ENCODE measurements at places on chromosomes 1 and 21.

DNA sequence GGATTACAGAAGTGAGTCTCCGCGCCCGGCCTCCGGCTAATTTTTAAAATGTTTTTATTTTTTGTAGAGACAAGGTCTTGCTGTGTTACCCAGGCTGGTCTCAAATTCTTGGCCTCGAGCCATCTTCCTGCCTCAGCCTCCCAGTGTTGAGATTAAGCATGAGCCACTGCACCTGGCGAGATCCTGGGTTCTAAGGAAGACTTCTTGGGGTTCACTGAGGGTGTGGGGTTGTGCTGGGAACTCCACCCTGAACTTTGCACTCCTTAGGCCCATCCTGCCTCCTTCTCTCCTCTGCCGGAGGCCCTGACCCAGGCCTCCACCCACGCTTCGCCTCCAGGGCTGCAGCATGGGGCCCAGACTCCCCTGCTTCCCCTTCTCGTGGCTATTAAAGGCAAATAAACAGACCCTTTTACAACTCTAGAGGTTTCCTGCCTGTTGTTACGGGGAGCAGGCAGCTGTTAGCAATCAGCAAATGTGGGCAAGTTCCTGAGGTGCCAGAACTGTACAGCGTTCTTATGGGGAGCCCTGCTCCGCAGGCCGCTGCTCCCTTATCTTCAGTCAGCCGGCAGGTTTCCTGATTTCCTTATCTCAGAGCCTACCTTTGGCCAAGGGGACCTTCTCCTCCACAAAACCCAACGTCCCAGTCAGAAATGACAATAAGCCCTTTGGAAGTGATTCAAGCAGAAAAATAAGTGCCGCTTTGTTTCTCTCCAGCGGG, 41.0 kb upstream of the LIN9 start:
- no peak for DNase-seq

DNA sequence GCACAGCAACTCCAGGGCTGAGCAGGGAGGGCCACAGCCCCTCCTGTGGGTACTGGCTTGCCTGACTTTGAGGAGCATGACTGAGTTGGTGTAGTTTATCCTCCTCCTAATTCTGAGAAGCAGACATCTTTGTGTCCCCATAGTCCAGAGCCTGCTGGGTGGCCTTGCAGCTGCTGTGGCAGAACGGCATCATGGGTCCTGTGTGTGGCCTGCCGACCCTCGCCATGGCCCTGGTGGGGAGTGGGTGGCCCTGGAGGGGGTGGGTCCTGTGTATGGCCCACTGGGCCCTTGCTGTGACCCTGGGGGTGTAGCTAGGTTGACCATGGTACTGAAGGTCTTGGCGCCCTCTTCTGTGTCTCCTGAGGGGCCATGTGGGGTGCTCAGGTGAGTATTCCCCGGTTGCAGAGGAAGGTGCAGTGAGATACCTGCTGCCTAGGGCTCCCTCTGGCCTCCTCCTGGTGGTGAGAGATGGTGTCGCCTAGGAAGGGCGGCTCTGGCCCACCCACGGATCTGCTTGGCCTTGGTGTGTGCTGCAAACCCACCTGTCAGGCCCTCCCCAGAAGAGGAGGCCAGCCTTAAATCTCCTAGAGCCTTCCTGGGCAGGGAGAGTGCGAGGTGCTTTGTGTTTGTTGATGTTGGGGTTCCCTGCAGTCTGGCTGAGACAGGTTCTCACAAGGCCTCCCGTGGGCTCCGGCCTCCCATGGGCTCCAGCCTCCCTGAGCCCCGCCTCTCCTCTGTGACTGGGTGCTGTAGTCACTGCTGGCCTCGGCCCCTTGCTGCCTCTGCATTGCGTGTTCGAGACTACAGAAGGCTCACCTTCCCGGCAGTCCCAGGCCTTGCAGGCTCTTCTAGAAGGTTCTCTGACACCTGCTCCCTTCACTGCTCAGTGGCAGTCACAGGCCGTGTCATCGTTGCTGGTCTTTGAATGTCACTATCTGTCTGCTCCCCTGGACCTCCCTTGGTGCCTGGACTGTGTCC, 7.8 kb downstream of the SNAP47 start:
- DNase-seq, result no peak

GRCh38 chr1:94398356-94398755, 19.8 kb upstream of the ABCD3 start:
- DNase-seq, result peak; percentile 32

- DNase-seq, result no peak
These were observed 5.9 kb upstream of the RBBP5 start for GRCh38 chr1:205127646-205128045.

DNA sequence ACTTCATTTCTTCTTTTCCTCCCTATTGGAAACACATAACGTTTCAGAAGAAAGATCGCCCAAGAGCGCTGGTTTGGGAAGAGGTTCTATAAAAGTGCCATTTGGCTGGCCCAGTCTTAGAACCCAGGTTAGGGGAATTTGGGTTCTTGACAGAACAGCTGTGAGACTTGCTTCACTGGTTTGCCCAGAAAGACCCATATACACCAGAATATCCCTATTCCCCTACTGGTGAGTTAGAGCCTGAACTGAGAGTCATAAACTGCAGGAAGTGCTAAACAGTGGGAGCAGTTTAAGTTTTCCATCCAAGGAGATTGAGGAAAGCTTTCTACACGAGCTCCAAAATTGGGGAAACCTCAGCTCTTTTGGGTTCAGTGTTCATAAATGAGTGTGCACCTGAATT, 275.2 kb downstream of the VAV3 start:
- no peak for DNase-seq

DNA sequence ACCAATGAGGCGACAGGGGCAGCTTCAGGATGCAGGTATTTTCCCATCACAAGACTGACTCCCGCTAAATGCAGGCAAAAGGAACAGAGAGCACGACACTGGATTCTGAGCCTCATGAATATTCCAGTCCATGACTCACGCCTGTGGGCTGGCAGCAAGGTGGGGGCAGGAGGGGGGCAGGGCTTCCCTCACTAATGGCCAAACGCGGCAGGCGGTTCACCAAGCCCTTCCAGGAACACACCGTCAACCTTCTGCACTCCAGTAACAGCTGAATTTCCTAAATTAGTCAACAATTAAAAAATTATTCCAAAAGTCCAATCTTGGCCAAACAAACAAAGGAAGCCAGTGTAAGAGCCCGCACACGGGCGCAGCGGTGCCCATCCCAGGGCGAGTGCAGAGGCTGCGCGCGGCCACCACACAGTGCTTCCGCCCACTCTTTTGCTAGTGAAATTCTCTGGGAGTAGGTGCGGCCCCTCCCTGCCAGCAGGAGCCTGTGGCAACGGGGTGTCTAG, 12.5 kb upstream of the GPR153 start:
- DNase-seq, result peak; percentile 67

DNA sequence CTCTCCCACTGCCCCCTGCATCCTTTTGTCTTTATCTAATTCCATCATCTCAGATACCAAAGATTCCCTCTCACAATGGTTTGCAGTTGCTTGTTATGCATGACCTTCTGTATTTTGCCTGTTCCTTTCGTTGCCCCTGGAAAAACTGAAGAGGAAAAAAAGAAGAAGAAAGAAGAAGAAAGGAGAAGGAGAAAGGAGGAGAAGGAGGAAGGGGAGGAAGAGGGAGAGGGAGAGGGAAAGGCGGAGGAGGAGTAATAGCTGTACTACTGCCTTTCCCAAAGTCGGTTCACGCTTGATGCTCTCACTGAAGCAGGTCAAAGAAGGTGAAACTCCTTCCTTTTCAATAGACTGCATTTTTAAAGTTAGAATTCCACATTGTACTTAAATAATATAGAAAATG, 513.8 kb downstream of the PTPRC start:
- DNase-seq, result no peak

- no peak for DNase-seq
These were observed 23.8 kb upstream of the CSF1 start for GRCh38 chr1:109886827-109887226.

DNA sequence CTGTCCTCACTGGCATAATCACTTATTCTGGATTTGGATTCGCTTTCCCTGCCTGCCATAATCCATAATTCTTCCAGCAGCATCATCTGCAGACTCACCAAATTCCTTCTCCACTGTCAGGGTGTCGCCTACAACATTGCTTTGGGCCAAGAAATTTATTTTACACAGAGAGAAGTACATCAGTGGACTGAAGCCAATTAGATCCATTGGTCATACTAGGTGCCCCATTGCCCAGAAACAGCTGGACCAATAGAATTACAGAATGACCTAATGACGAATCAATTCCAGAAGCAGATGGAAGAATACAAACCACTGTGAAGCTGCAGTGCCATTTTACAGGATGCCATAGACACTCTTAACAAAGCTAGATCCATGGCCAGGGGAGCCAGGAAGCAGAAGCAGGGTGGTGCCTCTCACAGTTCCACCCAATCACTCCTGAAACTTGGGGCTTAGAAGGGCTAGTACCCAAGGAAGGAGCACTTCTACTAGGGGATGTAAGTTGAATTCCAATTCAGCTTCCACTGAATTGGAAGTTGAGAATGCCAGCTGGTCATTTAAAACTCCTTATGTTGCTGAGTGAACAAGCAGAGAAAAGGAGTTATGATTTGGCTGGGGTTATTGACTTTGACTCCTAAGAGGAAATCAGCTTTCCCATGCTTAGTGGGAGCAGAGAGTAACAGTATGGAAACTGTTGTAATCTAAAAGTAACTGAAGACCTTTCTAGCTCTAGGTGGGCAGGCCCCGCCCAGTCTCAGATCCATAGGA, 44.0 kb downstream of the EDN2 start:
- DNase-seq, result no peak

DNA sequence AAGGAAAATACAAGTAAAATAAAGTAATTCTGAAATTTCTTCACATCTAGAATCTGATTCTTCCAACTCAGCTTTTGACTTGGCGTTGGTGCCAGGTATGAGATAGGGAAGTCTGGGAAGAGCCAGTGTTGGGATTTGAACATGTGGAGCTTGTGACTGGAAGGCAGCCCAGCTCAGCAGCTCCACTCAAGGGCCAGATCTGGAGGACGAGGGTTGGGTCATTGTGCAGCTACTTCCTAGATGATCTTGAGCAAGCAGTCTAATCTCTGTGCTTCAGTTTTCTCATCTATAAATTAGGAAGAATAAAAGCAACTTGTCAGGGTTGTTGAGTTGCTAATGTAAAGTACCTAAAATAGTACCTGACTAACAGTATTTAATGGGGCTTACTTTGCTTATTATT, 5.0 kb downstream of the ADARB1 start:
- DNase-seq, result peak; percentile 20

- DNase-seq, result peak; percentile 63
These were observed at the start of gene NFIA for GRCh38 chr1:61082311-61083012. NFIA (plus strand) TSS chr1:61082561.

GRCh38 chr1:7009741-7010525, 224.7 kb downstream of the CAMTA1 start:
- no peak for DNase-seq

GRCh38 chr21:25912402-25912746, 177.6 kb downstream of the GABPA start:
- DNase-seq, result no peak

DNA sequence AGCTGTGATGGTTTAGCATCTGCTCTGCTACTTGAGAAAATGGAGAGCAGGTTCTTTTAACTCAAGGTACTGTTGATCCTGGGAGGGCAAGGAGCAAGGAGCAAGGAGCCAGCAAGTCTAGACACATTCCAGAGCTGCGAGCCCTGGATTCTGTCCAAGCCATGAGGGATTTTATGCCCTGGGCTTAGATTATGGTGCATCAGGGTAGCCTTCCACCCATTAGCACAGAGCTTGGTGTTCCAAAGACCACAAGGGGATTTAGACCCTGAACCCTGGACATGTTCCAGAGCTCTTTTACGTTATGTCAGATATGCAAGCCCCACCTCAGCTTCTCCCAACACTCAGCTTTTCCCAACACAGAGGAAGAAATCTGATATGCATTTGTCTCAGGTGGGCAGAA, 2.0 kb upstream of the OR14I1 start:
- DNase-seq, result no peak

DNA sequence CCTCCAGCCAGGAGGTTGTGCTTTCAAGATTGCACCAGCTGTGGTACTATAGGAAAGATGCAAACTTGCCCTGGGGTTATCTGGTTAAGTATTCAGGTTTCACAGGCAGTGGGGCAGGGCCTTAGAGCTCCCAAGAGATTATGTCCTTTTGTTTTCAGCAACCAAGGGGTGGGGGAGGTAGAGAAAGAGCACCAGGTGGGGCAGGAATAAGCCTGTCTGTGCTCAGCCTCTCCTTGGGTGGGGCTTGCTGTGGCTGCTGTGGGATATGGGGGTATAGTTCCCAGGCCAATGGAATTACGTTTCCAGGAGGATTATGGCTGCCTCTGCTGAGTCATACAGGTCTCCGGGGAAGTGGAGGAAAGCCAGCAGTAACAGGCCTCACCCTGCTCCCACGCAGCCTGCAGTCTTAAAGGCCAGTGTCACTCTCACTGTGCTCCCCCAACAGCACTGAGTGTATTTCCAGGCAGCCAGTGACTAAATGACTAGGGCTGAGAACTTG, 508.6 kb downstream of the RWDD3 start:
- DNase-seq, result peak; percentile 22

DNA sequence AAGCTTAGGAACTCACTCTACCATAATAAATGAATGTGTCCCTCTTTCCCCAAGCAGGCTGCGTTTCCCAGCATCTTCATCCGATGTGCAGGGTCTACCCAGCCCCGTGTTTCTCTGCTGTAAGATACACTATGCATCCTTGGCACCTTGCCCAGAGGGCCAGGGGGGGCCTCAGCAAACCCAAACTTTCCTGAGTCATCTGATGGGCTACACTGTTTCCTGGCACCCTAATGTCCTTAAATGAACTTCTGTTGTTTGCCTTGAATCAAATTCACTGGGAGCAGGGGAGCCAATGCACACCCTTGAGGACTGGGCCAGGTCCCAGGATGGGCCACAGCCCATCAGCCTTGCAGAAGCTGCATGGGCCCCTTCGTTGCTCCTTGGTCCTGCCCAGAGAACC, 145.5 kb downstream of the IGSF21 start:
- DNase-seq, result no peak

- DNase-seq, result no peak
These were observed 469.6 kb downstream of the DPYD start for GRCh38 chr1:97451046-97451826.

DNA sequence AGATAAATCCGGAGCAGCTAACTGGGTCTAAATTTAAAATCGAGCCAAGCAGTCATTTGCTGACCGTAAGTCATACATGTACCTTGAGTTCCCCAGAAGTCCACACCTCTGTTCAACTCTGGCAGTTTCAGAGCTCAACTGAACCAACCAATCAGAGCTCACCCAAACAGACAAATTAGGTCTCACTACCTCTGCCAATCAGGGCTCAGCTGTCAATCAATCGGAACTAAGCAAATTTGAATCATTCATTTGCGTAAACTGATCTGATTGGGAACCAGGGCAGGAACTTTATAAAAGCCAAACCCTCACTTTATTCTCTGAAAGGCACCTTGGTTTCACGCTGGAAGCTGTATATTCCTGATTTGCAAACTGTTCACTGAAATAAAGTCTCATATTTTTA, 11.2 kb upstream of the ACBD6 start:
- no peak for DNase-seq

GRCh38 chr1:232996143-232996542, 45.7 kb downstream of the NTPCR start:
- DNase-seq, result no peak

GRCh38 chr1:117607471-117607870, 1.6 kb downstream of the TENT5C start:
- no peak for DNase-seq

- no peak for DNase-seq
These were observed 1.1 kb upstream of the ARHGAP30 start for GRCh38 chr1:161070761-161071160.

Measured in EL (cell line).